ENCODE measurements at places on chromosomes 4 and X.

DNA sequence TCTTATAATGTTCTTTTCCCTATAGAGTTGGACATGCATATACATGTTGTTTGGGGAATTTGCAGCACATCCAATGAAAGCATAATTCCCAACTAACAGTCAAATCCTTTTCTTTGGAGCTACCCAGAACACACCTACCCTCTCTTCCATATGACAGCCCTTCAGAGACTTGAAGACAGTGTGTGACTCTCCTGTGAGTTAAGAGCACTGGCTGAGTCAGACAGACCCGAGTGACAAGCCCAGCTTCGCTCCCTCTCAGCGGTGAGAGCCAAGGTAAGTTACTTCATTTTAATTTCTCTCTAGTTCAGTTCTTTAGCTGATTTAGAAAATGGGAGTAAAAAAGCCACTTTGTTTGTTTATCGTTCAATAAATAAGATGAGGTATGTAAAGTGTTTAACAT, 86.3 kb downstream of the RTL9 start:
- no peak for DNase-seq

DNA sequence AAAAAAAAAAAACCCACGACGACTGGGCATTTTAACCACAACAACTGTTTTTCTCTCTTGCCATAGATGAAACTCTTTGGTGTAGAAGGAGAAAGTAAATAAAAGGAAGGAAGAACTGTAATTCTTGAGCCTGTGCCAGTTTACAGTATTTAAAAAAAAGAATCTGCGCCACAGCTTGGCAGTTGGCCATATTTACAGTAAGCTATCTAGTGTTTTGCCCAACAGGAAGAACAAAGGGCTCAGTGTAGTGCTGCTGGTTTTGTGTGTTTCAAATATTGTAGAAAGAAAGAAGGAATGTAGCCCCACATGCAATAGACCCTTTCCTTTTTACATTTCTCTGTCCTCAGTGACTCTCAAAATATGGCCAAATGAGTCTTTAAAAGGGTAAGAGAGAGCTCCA, 66.1 kb downstream of the NR3C2 start:
- DNase-seq: peak; percentile 15

DNA sequence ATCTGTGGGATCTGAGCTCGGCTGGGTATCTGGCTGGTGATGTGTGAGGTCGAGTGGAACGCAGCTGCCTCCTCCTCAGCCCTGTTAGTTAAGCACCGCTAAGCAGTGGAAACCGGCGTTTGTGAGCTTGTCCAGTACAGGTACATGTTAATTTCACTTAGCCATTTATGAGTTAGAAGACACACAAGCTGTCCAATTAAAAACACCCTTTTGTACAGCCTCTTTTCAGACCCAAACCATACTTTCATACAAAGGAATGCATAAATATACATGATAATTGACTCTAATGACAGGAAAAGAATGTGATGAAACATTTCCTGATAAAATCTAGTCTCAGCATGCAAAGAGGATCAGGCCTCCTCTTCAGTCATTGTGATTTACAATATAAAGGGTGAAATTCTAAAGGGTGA, 163.6 kb upstream of the FAT1 start:
- DNase-seq: no peak

DNA sequence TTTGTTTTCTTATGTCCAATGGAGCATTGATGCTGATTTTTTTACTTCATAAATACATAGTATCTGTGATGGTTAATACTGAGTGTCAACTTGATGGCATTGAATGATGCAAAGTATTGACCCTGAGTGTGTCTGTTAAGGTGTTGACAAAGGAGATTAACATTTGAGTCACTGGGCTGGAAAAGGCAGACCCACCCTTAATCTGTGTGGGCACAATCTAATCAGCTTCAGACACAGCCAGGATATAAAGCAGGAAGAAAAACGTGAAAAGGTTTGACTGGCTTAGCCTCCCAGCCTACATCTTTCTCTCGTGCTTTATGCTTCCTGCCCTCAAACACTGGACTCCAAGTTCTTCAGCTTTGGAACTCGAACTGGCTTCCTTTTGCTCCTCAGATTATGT, 230.6 kb upstream of the SPRY1 start:
- no peak for DNase-seq

DNA sequence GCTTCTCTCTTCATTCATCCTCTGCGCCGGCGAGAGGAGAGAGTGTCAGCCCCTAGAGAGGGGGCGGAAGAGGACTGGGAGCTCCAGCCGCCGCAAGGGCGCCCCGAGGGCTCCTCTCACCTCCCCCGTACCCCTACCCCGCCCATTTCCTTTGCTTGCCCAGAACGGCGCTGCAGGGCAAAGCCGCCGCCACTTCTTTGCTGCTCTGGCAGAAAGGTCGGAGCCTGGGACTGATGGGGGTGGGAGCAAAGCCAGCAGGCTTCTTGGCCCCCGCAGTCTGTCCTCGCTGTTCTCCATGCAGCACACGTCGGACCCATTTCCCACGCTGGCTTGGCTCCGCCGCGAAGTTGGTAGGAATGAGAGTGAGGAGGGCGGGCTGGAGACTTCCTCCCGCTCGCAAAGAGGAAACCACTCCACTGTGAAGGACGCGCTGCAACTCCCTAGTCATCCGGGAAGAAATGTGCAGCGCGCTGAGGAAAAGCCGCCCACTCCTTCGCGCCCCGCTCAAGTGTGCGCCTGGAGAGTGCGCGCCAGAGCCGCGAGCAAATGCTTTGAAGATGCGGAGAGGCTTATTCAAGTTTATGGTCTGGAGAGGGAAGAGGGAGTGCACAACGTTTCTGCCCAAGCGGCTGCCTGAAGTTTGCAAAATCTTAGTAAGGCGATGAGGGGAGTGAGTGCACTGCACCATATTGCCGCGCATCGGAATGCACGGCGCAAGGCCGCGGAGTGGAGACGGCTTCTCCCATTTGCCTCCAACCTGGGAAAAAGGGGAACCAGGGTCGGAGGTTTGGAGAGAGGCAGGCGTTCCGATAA, 2.8 kb upstream of the PCDH7 start:
- no peak for DNase-seq

GRCh38 chrX:131827935-131828334, 195.2 kb upstream of the STK26 start:
- no peak for DNase-seq

DNA sequence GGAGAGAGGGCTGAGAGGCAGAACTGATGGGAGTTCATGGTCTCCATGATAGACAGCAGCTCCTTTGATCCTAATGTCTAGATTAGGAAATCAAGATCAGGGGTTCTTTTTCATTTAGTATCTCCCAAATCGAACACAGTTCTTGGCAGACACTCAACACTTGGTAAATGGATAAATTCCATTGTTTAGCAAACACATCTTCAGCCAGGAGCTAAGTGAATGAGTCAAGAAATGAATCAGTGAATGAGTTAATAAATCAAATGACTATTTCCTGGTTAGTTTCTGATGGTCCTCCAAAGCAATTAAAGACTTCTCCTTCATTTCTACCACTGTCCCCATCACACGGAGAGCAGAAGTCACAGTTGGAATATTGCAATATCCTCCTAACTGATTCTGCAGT, 120.0 kb upstream of the SHISA3 start:
- no peak for DNase-seq

- DNase-seq: no peak
Observed at GRCh38 chr4:121358473-121358872, 22.3 kb downstream of the QRFPR start.

DNA sequence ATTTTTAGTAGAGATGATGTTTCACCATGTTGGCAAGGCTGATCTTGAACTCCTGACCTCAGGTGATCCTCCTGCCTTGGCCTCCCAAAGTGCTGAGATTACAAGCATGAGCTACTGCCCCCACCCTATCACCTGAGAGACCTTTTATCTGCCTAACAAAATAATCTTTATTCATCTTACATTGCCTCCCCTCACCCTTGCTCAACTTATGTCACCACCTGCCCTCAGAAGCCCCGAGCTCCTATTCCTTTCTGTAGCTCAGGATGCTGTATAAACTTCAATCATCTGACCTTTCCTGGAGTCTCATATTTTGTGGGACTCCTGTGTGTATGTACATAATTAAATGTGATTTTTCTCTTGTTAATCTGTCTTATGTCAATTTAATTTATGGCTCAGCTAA, 29.7 kb upstream of the ENPP6 start:
- DNase-seq: no peak

- DNase-seq: no peak
Observed at GRCh38 chrX:110003167-110004156, 548 bp downstream of the TMEM164 start.

GRCh38 chr4:94390804-94391410, 48.3 kb upstream of the HPGDS start:
- no peak for DNase-seq

DNA sequence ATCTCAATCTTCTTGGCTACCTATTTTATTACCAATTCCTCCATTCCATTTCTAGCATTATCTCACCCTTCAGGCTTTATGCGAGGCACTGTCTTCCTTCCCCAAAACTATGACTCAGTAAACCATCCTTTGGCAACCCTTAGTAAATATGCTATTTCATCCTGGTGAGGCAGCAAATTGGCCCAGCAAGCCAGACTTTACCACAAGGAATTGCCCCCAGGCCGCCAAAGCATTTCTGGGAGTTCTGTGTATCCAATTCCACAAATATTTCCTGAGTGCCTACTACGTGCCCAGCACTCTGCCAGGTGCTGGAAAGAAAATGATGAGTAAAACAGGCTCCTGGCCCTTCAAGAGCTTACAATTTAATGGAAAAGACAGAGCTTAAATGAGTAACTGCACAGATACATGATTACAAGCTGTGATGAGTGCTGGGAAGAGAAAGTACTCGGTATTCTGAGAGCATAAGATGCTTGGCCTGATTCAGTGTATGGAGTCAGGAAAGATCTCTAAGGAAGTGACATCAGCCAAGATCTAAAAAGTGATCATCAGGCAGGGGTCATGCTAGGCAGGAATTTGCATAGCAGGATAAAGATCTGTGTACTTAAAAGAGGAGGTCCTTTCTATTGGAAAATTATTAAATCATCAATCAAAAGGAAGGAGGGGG, 193.8 kb downstream of the ADAMTS3 start:
- DNase-seq: no peak

DNA sequence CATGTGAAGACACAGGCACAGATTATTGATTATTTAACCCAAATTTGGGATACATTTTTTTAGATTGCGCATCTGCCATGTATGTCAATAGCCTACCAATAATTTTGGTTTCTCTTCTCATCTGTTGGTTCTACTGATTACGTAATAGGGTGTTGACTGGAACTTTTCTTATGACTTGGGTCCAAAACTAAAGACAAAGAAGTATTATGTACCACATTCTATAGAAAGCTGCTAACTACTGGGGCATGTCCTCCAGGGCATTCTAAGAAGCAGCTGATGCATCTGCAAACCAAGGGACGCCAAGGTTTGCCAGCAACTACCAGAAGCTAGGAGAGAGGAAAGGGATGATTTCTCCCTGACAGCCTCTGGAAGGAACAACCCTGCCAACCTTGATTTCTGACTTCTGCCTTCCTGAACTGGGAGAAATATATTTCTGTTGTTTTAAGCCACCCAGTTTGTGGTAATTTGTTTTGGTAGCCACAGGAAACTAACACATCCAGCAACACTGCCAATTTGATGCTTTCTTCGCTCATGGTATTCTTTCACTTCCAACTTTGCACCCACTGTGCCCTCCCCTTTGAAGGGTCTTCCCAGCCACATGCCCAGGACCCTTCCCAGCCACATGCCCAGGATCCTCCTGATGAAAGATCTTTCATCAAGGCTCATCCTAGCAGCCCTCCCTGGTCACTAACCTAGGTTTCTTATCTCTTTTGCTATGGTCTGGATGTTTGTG, 15.9 kb upstream of the TLR1 start:
- DNase-seq: no peak

DNA sequence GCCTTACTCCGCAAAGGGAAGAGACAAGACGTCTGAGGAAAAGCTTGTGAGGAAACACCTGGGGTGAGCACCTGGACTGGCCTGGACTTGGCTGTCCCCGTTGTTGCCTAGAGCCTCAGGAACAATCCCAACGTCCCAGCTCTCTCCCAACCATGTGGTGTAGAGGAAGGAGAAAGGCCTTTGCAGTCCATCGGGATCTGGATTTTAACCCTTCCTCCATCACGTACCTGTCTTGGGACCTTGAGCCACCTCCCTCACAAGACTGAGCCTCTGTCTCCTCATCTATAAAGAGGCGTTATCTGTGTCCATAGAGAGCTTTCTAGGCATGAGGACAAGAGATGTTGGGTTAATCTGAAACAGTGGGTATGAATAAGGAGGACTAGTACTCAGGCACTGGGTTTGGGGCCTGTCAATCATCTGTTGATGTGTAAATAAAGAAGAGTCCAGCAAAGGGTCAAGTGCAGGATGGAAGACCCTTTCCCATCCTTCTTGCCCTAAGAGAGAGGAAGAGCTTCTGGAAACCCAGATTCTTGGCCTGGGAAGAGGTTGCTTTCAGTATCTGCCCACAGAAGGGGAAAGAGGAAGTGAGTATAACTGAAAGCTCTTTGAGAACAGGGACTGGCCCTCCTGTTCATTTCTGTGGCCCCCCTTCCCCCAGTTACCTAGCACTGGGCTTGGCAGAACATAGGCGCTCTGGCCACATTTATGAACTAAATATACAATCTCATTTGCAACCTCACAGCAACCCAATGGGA, 137.1 kb downstream of the PJA1 start:
- DNase-seq: no peak

GRCh38 chr4:53583513-53583912, 7.8 kb downstream of the LNX1 start:
- DNase-seq: no peak

GRCh38 chrX:153981771-153982533, 9.4 kb downstream of the TMEM187 start:
- no peak for DNase-seq

- DNase-seq: no peak
Observed at GRCh38 chr4:175789647-175790046, 22.4 kb downstream of the GPM6A start.

GRCh38 chr4:22672944-22673343, 19.8 kb upstream of the GBA3 start:
- no peak for DNase-seq

DNA sequence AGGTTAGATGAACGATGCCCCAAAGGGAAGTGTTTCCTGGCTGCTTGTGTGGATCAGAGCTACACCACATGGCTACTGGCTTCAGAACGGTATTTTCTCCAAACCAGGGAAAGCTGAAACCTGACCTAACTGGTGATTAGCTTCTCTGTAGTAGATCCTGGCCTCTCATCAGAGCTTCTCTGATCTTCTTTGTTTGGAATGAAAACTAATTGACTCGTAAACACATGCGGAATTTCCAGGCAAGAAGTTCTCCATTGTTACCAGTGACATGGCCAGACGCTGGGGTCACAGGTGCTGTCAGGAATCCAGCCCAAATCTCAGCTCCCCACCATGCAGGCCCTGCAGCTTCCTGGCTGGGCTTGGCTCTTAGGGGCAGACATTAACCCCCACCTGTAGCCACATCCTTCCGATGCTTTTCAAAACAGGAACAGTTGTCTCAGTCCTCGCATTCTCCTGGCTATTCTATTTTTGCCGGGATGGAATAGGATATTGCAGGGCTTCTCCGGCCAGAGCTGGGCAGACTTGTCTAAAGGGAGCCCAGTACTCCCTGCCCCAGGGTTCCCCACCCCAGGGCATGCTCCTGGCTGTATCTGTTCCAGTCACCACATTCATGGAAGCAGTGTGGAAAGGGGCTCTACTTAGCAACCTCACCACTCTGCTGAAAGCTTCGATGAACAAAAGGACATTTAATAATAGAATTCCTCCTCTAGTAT, 305.4 kb upstream of the F9 start:
- DNase-seq: no peak

Data from stimulated activated CD8-positive, alpha-beta memory T cell treated with anti-CD3 and anti-CD28 coated beads, Interleukin-4, amount 100 ng/mL, for 1 hour (primary cell).